ENCODE measurements at places on chromosomes 13 and 19. TPM values are rescaled to one million over a fixed set of nuclear protein-coding genes. Genes with fewer than 3 reads are reported as not detected.

The ATF5 gene
- 5.1 TPM for total RNA-seq

The GJB6 gene
- total RNA-seq, result not detected

- DNase-seq, result no peak
Measured at GRCh38 chr19:49116544-49116943, 2.4 kb downstream of the LIN7B start.

The SLC15A1 gene
- 0.07 TPM for total RNA-seq

- DNase-seq, result no peak
Measured at GRCh38 chr19:49594157-49594992, 3.4 kb downstream of the PRR12 start.

The CXCL17 gene
- not detected for total RNA-seq

The TUBB4A gene
- 0.26 TPM for total RNA-seq

DNA sequence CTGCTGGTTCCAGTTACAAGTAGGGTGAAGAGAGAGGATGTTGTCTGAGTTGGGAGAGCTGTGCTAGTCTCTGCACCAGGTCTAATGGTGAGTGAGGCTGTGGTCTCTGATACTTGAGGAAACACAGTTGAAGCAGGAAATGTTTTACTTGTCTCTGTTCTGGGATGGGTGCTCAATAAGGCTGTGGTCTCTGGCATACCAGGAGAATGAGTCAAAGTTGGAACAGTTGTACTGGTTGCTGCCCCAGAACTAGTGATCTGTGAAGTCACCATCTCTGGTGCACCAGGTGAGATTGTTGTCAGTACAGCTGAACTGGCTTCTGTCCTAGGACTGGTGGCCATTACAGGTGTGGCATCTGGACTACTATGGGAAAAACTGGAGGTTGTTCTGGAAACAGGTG, 74.7 kb downstream of the MUC16 start:
- DNase-seq, result no peak

GRCh38 chr13:101955764-101956163, 446.1 kb downstream of the FGF14 start:
- DNase-seq, result no peak

DNA sequence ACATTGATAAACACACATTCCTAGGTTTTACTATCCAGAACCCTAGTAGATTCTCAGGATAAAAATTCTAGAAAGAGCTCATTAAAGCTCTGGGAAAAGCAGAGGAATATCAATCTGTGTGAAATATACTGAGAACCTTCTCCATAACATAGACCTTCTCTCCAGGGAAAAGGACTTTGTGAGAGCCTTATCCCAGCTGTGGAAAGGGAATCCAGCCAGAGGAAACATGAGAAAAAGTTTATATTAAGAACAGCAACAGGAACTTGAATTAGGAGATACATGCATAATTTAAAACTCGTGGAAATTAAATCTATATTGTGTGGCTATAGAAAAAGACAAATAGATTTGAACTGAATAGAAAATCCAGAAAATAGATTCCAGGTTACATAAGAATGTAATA, 1639.9 kb downstream of the EFNB2 start:
- DNase-seq, result no peak

DNA sequence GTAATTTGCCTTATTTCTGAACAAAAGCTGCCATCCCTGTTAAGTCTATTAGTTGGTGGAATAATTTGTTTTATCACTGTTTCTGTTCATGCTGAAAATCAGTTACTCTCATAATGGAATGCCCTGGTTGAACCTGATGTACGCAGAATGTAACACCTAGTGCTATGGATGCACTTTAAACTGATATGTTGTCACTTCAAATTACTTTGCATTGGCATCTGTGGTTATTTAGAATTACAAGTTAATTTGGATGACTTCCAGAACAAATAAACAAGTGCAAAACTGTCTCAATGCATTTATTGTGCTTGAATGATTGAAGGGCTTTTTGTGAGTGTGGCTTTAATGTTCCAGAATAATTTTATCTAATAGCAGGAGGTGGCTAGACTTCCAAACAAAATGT, 368.2 kb upstream of the SLITRK5 start:
- no peak for DNase-seq

The ZNF99 gene
- not detected for total RNA-seq

GRCh38 chr19:2097203-2097885, 629 bp downstream of the IZUMO4 start:
- DNase-seq, result no peak

DNA sequence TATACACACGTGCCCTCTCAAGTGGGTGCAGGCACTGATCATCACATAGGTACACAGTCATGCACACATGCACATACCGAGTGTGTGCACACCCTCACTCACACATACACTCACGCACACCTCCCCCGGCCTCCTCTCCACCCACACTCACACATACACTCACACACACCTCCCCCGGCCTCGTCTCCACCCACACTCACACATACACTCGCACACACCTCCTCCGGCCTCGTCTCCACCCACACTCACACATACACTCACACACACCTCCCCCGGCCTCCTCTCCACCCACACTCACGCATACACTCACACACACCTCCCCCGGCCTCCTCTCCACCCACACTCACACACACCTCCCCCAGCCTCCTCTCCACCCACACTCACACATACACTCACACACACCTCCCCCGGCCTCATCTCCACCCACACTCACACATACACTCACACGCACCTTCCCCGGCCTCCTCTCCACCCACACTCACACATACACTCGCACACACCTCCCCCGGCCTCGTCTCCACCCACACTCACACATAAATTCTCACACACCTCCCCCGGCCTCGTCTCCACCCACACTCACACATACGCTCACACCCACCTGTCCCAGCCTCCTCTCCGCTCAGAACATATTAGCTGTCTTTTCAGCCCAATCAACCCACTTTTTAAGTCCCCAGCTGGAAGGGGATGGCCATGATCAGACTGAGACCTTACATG, 105.2 kb upstream of the VSTM2B start:
- DNase-seq, result no peak
